ENCODE measurements at places on chromosomes 4 and X.

GRCh38 chrX:135605906-135606305 is 85.4 kb downstream of the INTS6L start:
- DNase-seq = no peak

DNA sequence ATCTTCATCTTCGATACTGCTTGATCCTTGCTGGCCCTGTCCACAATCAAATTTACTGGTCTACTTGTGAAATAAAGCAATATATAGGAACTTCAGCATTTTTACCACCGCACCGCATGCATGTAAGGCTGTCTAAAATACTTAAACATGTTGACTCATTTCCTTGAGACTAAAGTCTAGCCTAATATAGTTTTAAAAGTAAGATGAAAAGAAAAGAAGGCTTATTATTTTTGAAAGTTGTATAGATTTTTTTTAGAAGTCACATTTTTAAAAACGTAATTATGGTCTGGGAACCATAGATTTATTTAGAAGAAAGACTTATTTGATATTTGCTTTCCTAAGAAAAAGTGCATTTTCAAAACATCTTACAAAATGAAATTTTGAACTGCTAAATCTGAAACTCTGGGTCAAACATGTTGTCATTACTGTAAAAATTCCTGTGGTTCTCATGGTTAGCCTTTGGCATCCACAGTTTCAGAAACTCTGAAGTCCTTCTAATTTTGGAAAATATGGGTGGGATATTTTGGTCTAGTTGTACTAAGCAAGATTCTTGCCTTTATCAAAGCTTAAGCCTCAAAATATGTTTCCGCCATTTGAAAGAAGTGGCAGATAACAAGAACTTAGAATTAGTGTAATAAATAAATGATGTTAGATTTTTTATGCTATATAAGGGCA is 423.5 kb upstream of the CTSO start:
- no peak for DNase-seq

GRCh38 chrX:119991005-119991787 is 47.6 kb upstream of the NKAP start:
- DNase-seq = no peak

GRCh38 chr4:176755613-176756012 is 37.1 kb downstream of the VEGFC start:
- DNase-seq = no peak

DNA sequence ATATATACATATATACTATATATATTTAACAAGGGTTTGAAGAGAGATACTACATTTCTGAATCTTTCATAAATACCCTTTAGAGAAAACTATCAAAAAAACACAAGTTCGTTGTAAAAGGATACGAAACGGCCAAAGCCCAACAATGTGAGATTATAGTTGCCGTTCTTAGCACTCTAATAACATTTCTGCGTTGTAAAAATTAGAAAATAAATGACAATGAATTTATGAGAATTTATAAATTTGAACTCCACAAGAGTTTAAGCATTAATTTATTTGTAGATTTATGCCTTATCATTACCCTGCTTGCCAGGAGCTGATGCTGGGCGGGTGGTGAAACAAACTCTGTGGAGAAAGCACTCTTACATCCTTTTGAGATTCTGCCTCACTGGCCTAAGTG is 1.1 kb downstream of the WDR17 start:
- no peak for DNase-seq

GRCh38 chr4:8849266-8850073 is 22.2 kb downstream of the HMX1 start:
- no peak for DNase-seq
